Memory B cell (primary cell): ENCODE measurements at places on chromosomes 6 and 20.

- H3K4me1 ChIP-seq, result peaks cover 22% of the 10 kb centered on the region
- peak; percentile 99 for DNase-seq
- peak within 1 kb of the TSS; percentile 97 for H3K27ac ChIP-seq
These were observed at the start of gene GNL1 for GRCh38 chr6:30556066-30556905. Gene GNL1 (minus strand): TSS chr6:30556489. CDS start chr6:30556203, 286 bp downstream.

GRCh38 chr20:56554869-56555268 lies 21.8 kb downstream of the FAM209B start:
- no peaks in the 10 kb centered on the region for H3K36me3 ChIP-seq
- no peak for DNase-seq
- H3K4me1 ChIP-seq, result peaks cover 9% of the 10 kb centered on the region
- no peak overlapping the region for H3K4me3 ChIP-seq
- H3K27me3 ChIP-seq, result peaks cover 3% of the 10 kb centered on the region

GRCh38 chr6:99362678-99363268 lies 13.3 kb upstream of the FAXC start:
- DNase-seq, result no peak
- H3K27me3 ChIP-seq, result peaks cover 13% of the 10 kb centered on the region
- no peaks in the 10 kb centered on the region for H3K36me3 ChIP-seq
- no peak overlapping the region for H3K4me3 ChIP-seq

- H3K27me3 ChIP-seq, result peaks cover 6% of the 10 kb centered on the region
- H3K27ac ChIP-seq, result no peak overlapping the region
- no peak overlapping the region for H3K4me3 ChIP-seq
- no peak for DNase-seq
- peaks cover 7% of the 10 kb centered on the region for H3K4me1 ChIP-seq
- no peaks in the 10 kb centered on the region for H3K36me3 ChIP-seq
These were observed 52.7 kb downstream of the GOPC start for GRCh38 chr6:117549611-117550010.

- no peaks in the 10 kb centered on the region for H3K27me3 ChIP-seq
- H3K27ac ChIP-seq, result no peak overlapping the region
- no peaks in the 10 kb centered on the region for H3K36me3 ChIP-seq
These were observed 102.6 kb downstream of the FLRT3 start for GRCh38 chr20:14234666-14235295.

DNA sequence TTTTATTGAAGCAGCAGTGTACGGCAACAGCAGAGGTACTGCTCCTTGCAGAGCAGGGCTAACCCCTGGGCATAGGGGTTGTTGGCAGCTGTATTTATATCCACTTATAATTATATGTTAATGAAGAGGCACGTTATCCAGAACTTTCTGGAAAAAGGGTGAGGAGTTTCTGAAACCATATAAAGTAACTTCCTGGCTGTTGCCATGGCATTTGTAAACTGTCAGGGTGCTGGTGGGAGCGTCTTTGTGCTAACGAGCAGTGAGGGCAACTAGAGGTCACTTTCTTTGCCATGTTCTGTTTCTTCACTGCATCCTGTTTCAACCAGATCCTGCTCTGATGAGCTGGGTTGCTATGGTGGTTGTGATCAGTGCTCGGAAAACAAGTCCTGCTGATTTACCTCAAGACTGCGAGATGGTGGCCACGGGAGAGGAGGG lies 11.1 kb upstream of the ARFGEF2 start:
- no peak overlapping the region for H3K4me3 ChIP-seq
- no peak for DNase-seq
- no peaks in the 10 kb centered on the region for H3K27me3 ChIP-seq

GRCh38 chr20:61661583-61661982 lies 404.1 kb downstream of the TAF4 start:
- no peaks in the 10 kb centered on the region for H3K36me3 ChIP-seq
- no peak for DNase-seq
- H3K27me3 ChIP-seq, result no peaks in the 10 kb centered on the region
- no peak overlapping the region for H3K27ac ChIP-seq
- H3K4me3 ChIP-seq, result no peak overlapping the region
- no peaks in the 10 kb centered on the region for H3K4me1 ChIP-seq

GRCh38 chr6:12528581-12529363 lies 187.8 kb upstream of the PHACTR1 start:
- no peak for DNase-seq
- H3K4me1 ChIP-seq, result no peaks in the 10 kb centered on the region
- no peak overlapping the region for H3K4me3 ChIP-seq
- H3K36me3 ChIP-seq, result no peaks in the 10 kb centered on the region

DNA sequence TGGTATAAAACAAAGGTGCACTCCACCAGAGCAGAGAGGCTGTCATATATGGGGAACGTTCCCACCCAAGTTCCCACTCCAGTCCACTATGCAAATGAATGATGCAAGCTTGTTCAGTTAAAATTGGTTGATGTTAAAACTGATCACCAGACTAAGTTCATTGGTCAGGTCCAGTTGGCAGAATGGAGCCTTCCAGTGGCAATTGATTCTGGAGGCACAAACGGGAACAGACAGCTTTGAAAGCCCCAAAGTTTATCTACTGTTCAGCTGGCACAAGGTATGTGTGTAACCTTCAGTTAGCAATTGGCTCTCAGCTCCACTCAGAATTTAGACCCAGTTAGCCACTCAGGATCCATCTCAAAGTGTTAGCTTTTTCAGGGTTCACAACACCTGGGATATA lies 119.4 kb upstream of the CEP85L start:
- no peak for DNase-seq
- no peak overlapping the region for H3K4me3 ChIP-seq
- H3K27ac ChIP-seq, result no peak overlapping the region
- no peaks in the 10 kb centered on the region for H3K27me3 ChIP-seq
- no peaks in the 10 kb centered on the region for H3K36me3 ChIP-seq

- peaks cover 3% of the 10 kb centered on the region for H3K36me3 ChIP-seq
- DNase-seq, result no peak
- H3K4me1 ChIP-seq, result peaks cover 7% of the 10 kb centered on the region
- H3K27ac ChIP-seq, result no peak overlapping the region
- peaks cover 15% of the 10 kb centered on the region for H3K27me3 ChIP-seq
These were observed 92.0 kb upstream of the AFDN start for GRCh38 chr6:167734662-167735083.

DNA sequence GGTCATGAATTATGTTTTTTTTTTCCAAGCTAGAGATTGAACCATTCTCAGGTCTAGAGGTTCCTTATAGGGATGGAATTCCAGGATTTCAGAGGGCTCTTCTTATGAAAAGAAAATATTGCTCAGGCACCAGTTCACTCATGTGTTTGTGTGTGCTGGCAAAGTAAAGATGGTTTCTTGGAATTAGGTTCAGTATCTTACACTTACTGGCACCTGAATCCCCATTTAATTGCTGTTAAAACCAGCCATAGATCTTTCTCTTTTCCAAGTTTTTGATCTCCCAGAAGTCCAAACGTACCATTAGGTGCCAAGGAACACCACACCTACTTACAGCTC lies 508.4 kb downstream of the CDH26 start:
- no peak overlapping the region for H3K27ac ChIP-seq
- no peaks in the 10 kb centered on the region for H3K27me3 ChIP-seq
- H3K4me3 ChIP-seq, result no peak overlapping the region
- no peaks in the 10 kb centered on the region for H3K4me1 ChIP-seq
- DNase-seq, result no peak

DNA sequence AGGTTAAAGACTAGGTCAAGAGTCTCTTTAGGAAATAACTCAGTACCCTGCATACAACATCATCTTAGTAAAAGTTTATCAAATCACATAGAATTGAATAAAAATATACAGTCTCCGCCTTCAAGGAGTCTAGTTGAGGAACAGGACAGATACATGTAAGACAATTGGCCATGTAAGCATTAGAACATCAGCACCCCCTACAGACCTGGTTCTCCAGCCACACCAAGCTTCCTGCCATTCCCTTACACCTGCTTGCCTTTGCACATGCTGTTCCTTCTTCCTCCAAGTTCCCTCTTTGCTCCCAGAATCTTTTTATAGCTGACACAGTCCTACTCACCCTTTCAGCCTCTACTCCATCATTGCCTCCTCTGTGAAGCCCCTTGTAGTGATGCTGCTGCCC lies 187.8 kb upstream of the LRFN2 start:
- DNase-seq, result no peak
- H3K36me3 ChIP-seq, result no peaks in the 10 kb centered on the region
- no peak overlapping the region for H3K27ac ChIP-seq
- H3K4me3 ChIP-seq, result no peak overlapping the region

- no peak for DNase-seq
- no peak overlapping the region for H3K27ac ChIP-seq
- H3K27me3 ChIP-seq, result peaks cover 11% of the 10 kb centered on the region
- H3K36me3 ChIP-seq, result no peaks in the 10 kb centered on the region
These were observed 29.0 kb downstream of the FAM50B start for GRCh38 chr6:3878048-3878666.

DNA sequence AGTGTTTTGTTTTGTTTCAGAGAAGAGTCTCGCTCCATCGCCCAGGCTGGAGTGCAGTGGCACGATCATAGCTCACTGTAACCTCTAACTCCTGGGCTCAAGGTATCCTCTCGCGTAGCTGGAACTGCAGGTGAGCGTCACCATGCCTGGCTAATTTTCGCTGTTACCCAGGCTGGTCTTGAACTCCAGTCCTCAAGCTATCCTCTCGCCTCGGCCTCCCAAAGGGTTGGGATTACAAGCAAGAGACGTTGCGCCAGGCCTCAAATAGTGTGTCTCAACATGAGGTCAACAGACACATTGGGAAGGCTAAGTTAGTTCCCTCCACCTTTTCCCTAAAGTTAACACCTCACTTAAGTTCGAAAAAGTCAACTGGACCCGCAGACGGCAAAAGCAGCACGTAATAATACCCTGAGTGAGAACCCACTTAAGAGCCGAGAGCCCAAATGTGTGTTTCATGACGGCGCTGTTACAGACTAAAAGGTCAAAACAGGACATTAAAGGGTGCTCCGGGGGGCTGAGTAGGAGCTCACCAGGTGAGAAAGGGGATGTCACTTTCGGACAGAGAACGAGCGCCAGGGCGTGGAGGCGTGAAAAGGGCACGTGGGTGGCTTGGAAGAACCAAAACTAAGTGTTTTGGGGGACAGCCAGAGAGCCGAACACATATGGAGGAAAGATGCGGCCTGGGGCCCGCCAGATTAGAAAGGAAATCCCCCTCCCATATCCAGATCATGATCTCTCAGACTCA lies 499 bp downstream of the TTI1 start:
- peaks cover 46% of the 10 kb centered on the region for H3K4me1 ChIP-seq
- no peaks in the 10 kb centered on the region for H3K27me3 ChIP-seq
- peaks cover 23% of the 10 kb centered on the region for H3K36me3 ChIP-seq
- H3K27ac ChIP-seq, result peak overlapping the region; percentile 91
- peak overlapping the region; percentile 95 for H3K4me3 ChIP-seq

- no peak overlapping the region for H3K4me3 ChIP-seq
- DNase-seq, result no peak
- peaks cover 15% of the 10 kb centered on the region for H3K36me3 ChIP-seq
- H3K4me1 ChIP-seq, result peaks cover 2% of the 10 kb centered on the region
These were observed 83.8 kb downstream of the RNASET2 start for GRCh38 chr6:166872531-166873009.

DNA sequence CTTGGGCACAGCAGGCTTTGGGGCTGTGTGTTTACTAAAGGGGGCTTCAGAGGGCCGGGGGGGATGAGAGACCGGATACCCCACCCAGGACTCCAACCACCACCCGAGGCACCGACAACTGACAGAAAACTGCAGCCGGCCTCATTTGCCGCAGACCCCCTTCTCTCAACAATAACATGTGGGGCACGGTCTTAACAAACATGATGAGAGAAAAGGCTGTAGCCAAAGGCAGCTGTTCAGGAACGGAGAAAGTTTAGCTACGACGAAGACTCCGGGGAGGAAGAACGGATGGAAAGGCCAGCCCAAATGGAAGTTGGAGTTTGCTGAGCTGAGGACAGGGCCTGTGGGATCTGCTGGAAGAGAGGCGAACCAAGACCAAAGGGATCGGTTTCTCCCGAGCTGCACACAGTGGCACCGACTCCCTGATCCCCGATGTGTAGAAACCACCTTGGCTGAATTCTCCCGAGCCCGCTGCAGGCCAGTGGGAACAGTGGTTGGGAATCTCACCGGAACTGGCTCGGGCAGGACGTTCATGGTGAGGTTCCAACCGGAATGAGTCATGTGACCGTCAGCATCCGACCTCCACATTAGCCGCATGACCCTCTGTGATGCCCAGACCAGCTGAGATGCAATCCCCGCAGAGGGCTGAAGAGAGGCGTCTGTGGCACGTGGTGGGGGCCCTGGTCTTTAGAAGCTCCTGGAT lies 359.3 kb downstream of the TAF4 start:
- H3K27me3 ChIP-seq, result no peaks in the 10 kb centered on the region
- H3K27ac ChIP-seq, result no peak overlapping the region
- H3K36me3 ChIP-seq, result no peaks in the 10 kb centered on the region
- no peak for DNase-seq

DNA sequence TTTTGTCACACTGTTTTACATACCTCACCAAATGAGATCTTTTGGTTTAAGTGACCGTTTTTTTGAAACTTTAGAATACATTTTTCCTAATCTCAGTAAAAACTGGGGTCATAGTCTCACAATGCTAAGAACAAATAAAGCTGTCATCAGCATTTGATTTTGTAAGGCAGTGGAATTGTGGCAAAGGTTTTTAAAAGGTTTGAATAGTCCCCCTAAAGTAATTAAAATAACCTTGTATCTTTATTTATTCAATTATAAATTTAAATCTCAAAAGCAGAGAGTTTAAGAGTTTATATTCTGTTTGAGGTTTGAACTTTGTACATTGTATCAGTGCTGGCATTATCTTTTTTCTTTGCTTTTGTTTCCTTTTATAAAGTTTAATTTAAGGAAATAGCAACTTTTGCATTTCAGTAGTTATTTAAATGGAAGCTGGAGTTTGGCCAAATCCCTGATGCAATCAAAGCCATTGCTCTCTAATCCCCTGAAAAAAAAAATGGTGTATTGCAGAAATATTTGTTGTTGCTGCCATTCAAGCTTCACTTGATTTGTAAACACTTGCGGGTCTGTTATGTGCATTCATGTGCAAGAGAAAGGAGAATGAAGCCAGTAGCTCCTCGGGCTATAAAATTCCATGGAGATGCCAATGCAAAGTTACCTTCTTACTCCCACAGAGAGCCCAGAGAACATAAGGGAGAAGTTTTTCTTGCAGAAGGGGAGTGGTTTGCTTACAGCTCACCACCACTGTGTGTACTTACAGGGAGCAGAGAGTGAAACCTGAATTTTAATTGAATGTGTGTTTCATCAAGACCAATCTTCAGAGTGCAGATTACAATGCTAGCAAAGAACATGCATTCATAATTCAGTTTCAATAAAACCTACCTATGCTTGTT lies 391.8 kb downstream of the ARHGAP18 start:
- H3K36me3 ChIP-seq, result no peaks in the 10 kb centered on the region
- DNase-seq, result no peak
- no peak overlapping the region for H3K4me3 ChIP-seq
- H3K4me1 ChIP-seq, result no peaks in the 10 kb centered on the region
- no peak overlapping the region for H3K27ac ChIP-seq
